Hematopoietic multipotent progenitor cell treated with erythropoietin and hydrocortisone succinate and interleukin-3 and kit ligand, for 8 days (in vitro differentiated cells): ENCODE measurements at places on chromosomes 4 and X.

- no peak for DNase-seq
Measured at GRCh38 chr4:68372588-68372987, 22.7 kb upstream of the YTHDC1 start.

- DNase-seq: no peak
Measured at GRCh38 chr4:152910521-152910920, 25.6 kb upstream of the FHDC1 start.

- DNase-seq: no peak
Measured at GRCh38 chr4:1988327-1988724, 20.4 kb downstream of the NELFA start.

DNA sequence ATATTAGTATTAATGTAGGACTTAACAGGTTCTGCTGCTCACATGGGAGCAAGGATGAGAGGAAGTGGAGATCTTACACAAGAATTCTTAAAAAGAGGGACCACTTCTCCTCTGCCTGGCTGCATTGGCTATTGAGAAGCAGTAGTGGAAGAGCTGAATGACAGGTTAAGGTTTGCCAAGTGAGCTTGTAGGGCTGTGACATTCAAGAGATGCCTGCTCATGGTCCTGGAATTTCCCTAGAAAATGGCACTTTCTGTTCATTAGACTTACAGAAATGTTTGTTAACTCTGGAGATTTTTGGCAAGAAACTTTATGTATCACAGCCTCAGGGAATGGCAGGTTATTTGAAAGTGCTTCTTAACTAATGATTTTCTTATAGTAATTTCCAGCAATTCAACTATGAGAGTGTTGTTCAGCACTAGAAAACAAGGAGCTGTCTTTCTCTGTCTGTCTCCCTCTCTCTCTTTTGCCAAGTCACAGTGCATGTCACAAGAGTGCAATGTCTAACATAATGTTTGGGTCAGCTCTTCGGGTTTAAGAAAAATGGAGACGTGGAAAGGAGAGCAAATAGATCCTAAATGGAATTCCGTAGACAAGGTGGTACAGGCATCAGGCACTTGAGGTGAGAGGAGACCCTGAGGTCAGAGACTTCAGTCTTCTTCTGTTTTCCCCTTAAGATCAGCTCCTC, 8.3 kb upstream of the NAP1L5 start:
- no peak for DNase-seq

GRCh38 chr4:169270810-169271691, at the start of gene SH3RF1:
TSS of gene SH3RF1 (minus strand) at chr4:169270956. CDS start at chr4:169269212, 1,744 bp downstream.
- DNase-seq: peak; percentile 79

GRCh38 chr4:4334798-4335520, 44.9 kb downstream of the ZBTB49 start:
- peak; percentile 85 for DNase-seq

DNA sequence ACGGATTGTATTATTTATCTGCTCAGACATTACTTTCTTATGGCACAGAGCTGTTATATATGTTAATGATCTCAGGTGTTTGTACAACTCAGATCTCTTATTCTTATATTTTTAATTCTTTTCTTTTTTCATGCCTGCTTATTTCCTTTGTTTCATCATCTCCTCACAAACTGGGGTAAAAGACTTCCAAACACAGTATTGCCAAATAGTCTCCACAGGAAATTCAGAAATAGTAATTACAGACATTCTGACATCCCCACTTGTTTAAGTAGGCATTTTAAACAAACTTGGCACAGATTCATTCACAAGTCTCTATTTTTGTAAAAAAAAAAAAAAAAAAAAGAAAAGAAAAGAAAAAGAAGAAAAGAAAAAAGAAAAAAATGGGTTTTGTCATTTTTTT, 129.7 kb upstream of the USP38 start:
- DNase-seq: no peak

- DNase-seq: no peak
Measured at GRCh38 chrX:20352504-20352903, 85.8 kb upstream of the RPS6KA3 start.

DNA sequence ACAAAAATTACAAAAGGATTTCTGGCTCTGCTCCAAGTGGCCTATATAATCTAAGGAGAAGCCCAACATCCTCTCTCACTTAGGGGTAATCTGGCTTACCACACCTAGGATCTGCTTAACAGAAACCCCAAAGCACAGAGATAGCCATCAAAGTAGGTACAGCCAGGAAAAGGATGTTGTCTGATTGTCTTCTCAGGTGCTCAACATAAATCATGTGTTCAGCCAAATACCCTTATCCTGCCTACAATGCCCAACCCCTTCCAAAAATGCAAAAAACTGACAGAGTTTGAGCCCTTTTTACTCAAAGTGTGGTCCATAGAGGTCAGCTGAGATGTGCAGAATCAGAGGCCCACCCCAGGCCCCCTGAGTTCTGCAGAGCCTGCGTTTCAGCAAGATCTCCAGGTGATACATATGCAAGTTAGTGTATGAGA, 53.9 kb downstream of the PPM1K start:
- no peak for DNase-seq

DNA sequence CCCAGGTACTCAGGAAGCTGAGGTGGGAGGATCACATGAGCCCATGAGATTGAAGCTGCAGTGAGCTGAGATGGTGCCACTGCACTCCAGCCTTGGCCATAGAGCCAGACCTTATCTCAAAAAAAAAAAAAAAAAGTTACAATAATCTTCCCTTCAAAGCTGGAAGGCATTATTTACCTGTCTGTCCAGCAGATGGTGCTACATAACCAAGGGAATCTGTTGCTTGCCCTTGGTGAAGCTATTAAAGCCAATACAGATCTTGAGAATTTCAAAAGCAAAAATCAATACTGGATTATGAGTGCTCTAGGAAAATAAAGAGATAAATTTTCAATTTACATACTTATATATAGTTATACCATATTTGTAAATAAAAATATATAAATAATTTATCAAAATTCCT, 25.9 kb downstream of the PKD2 start:
- peak; percentile 86 for DNase-seq

GRCh38 chr4:87219632-87220093, 755 bp downstream of the KLHL8 start:
- DNase-seq: peak; percentile 60

GRCh38 chr4:142660728-142661127, 185.4 kb downstream of the INPP4B start:
- no peak for DNase-seq

- no peak for DNase-seq
Measured at GRCh38 chrX:140165849-140166248, 200.5 kb upstream of the CXorf66 start.

DNA sequence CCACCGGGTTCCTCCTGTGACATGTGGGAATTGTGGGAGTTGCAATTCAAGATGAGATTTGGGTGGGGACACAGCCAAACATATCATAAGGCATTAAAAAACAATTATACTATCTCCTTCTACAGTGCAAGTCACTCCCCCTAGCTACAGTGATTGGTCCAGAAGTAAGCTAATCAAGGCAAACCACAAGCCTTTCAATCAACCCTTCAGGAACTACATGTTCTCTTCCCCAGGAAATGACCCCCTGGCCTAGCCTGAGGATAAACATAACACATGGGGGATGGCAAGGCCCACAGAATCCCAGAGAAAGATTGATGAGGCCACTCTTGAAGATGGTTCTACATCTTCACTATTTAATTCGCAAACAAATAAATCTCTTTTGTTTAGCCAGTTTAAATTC, 25.2 kb upstream of the FAM241A start:
- DNase-seq: no peak

DNA sequence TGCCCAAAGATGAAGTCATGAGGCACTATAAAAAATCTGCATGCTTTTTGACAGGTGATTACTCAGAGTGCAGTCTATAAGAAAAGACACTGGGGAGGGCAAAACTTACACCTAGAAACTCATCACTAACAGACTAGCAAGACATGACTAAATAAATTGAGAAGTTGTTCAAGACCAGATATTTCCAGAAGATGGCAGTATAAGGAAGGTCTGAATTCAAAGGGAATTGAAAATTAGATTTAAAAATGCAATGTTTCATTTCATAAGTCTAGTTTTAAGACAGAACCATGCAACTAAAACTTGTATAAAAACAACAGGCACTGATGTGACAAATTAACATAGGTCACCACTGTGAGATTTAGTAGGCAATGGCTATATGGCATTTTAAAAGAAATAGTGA, 232.5 kb upstream of the POF1B start:
- DNase-seq: peak; percentile 11

DNA sequence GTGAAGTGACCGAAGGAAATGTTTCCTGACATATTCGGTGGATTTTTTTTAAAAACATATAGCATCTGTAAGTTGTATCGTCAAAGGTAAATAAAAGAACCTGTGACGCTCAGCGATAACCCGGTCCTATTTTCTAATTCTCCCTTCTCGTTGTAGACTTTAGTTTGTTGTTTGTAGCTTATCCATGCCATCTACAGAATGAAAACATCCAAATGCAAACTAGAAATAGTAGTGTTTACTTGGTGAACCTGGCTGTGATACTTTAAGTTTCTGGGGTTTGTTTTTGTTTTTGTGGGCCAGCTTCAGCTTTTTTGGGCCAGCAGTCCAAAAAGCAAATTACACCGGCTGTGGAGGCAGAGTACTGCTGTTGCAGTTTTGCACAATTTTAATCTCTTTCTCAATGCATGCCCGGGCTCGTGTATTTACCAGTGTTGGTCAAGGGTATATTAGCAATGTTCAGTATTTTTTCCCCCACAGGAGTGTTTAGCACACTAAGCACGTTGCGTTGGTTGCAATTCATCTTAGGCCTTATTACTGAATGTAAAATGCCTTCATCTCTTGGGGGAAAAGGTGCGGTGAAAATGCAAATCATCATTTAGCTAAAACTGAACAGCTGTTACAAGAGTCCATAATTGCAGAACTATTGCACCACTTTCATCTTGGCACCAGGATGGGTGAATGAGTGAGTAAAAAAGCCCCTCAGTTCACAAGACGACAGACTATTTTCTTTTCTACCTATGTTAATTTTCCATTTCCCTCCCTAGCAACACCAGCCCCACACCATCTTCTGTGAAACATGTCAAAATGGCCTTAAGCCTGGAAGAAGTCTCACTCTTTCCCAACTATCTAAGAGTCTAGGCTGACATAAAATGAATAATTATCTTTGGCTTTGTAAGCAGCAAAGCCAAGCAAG, 1.7 kb upstream of the CNOT6L start:
- peak; percentile 48 for DNase-seq

GRCh38 chrX:131703646-131704045, 159.8 kb downstream of the OR13H1 start:
- no peak for DNase-seq

DNA sequence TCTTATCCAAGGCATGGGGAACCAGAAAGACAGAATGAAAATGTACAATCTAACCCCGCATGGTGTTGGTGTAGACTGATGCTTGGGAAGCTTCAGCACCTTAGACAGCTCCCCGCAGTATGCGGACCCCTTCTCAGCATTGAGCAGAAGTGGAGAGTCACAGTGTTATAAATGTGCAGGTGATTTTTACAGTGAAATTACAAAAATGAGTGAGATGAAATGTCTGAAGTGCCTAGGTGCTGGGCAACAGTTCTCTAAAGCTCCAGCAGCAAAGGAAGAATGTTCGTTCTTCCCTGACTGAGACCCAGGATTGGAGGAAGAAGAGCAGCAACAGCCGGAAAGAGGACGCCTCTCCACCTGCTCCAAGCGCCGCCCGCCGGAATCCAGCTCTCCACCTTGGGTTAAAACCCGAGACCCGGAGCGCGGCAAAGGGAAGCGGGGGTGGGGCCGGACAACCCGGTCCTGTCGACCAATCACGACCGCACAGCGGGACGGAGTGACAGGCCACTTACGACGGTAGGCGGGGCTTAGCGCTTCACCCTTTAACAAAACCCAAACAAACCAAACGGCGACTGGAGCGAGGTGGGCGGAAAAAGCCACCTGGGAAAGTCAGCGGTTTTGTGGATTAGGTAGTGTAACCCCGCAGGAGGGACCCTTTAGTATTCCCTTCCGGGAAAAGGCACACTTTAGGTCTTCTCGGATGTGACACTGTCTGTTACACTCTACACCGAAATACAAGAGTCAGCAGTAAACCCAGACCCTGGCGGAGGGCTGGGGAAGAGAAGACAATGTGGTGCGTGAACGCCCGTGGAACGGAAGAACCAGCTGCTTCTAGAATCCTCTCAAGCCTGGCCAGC, at the start of gene GLRA3:
GLRA3 (minus strand) TSS at position 403 of the 857 bp plus-strand sequence. CDS start 436 bp downstream, outside the sequence.
- DNase-seq: peak; percentile 39

- DNase-seq: no peak
Measured at GRCh38 chr4:79358438-79358837, 32.6 kb upstream of the NAA11 start.

DNA sequence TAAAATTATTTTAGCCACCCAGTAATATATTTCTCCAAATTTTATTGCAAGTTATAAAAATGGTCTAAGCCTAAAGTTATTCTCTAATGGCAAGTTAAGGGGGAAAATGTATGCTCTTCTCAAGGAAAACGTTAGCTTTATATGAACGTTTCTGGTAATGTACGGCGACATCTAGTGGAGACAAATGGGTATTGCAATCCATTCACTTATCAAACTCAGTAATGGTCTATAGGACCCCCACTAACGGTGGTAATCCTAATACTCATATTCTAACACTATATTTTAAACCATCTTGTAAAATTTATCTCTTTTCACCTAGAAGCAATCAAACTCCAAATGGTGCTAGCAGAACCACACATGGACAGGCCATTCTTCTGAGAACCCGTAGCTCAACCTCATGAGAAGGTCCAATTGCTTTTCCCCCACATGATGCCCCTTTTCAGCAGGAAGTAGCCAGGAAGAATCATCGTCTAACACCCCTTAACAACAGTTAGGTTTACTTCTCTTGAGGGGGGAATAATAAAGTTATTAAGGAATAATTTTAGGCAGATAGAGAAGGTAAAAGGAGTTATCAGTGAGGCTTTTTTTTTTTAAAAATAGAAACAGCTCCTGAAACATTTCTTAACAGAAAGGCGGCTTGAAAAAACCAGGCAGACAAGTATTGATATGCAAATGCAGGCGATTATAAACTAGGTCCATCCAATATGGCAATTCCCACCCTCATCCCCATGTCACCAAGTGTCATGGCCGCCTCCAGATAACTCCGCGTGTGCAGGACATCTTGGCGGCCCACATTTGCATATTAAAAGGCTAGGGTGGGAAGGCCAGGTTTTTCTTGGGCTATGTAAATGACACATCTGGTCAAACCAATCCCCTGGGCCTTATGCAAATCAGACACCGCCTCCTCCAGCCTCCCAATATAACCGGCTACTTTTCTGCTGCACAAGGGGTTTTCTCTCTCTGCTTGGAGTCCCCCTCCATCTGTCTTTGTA, 35.0 kb downstream of the NUDT11 start:
- peak; percentile 18 for DNase-seq
